ENCODE measurements at places on chromosomes 5 and 9. TPM values are rescaled to one million over a fixed set of nuclear protein-coding genes. Genes with fewer than 3 reads are reported as not detected.

ANXA1 gene
- total RNA-seq, result 1.1 TPM

F2RL1 gene
- 10.6 TPM for total RNA-seq

OR2K2 gene
- not detected for total RNA-seq

PITX1 gene
- not detected for total RNA-seq

TMC1 gene
- total RNA-seq, result not detected

TEK gene
- 14.6 TPM for total RNA-seq

SLC35D2 gene
- total RNA-seq, result 18.5 TPM
